ENCODE measurements at places on chromosomes 6 and 20. TPM values are rescaled to one million over a fixed set of nuclear protein-coding genes. Genes with fewer than 3 reads are reported as not detected.

DNA sequence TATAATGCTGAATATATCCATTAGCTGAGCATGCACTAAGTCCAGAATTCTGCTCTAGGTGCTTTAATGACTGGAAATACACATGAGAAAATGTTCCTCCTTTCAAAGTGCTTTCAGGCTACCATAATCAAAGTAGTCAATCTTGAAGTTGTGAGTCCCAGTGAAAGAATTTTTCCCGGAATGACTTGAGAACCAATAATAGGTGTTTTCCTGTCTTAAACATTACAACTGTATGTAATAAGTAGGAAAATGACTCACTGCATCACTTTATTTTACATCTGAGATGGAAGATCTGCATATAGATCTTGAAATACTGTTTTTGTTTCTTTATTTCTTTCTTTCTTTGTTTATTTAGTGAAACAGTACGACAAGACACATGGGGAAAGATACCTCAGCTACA lies 437.4 kb upstream of the JAG1 start:
- DNase-seq, result no peak

GRCh38 chr20:59207742-59208357 lies 44.2 kb downstream of the ZNF831 start:
- peak; percentile 20 for DNase-seq

GRCh38 chr20:44761423-44761822 lies 15.8 kb downstream of the KCNK15 start:
- DNase-seq, result no peak

Gene PPP1R3D
- total RNA-seq, result 6.3 TPM

DNA sequence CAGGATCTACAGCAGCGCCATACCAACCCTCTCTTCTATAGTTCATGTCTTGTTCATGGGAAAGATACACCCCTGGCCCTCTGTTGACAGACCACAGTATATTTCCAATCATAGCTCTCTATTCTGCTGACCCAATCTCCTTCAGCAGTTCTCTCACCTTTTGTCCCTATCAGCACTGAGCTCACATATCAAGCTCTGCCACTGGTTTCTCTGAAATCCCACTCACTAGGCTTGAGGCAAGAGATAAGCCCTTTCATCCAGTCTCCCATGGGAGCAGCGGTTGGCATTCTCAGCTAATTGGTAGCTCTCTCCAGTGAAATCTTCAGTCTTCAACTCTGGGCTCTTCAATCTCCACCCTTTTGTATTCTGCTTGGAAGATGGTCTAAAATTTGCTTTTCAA lies 313.4 kb downstream of the GJA1 start:
- peak; percentile 3 for DNase-seq

DNA sequence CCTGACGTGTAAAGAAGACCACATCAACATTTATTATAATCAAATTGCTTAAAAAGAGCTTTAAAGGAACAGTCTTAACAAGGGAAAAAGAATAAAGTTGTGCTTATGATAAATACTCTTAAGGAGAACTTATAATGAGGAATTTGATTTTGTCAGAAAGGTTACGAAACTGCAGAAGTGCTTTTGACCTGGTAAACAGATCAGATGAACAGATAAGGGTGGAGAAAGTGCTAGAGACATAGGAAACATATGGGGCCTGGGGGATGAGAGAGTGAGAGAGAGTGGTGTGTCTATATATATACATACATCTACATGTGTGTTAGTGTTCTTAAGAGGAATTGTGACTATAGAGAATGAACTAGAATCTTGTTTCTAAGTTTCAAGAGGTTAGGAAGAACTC lies 186.2 kb upstream of the GJE1 start:
- DNase-seq, result no peak

Gene KHDC1L
- not detected for total RNA-seq

Gene NFS1
- 23.0 TPM for total RNA-seq

Gene LY6G6F
- total RNA-seq, result not detected

- DNase-seq, result no peak
These were observed 16.2 kb downstream of the RAB44 start for GRCh38 chr6:36713846-36714245.

DNA sequence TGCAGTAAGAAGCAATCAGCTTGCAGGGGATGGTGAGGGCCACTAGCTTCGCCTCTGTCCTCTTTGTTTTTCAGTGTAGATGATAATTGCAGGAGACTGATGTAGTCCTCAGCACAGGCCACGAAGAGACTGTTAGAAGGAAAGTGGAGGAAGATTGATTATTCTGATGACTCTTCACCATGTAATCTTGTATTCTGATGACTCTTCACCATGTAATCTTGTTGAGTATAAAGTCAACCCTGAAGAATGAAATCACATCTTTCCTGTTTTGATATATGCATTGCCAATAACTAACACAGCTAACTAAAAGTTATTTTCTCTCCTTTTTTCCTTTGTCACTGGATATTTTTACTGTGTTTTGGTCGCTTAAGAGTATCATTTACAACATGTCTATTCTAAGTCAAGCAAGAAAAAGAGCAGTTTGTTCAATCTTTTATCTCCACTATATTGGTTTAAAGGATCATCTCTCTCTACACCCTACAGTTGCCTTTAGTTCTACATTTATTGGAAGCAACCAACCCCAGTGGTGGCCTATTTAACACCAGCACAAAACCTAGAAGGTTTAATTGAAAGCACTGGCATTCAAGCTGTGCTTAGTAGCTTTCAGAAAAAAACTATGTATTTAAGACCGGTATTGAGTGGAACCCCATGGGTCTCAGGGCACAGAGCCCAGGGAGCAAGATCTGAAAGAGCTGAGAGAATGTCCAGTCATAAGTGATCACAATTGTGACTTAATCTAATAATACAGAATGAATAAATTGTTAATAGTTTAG lies 107.2 kb upstream of the BTBD3 start:
- DNase-seq, result peak; percentile 69

GRCh38 chr6:51450248-51450957 lies 631.7 kb downstream of the TFAP2B start:
- DNase-seq, result no peak

DNA sequence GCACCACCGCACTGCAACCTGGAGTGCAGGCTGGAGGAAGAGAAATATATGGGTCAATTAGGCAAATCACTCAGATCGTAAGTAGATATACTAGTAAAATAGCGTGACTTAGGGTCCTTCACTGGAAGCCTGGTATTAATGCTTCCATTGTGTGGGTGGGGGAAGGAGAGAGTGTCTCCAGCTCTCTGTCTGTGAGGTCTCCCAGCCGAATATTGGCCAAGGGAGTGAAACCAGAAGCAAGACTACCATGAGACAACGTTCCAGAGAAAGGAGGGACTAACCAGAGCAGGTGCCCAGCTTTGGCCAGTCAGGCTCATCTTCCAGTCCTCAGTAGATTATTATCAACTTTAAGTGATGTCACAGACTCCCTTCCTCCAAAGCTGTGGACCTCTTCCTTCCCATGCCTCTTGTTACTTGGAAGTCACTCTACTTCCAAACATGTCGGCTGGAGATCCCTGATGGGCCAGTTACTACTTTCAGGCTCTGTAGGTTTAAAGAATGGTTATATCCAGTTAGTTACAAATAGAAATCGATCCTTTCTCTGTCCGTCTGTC lies 28.8 kb downstream of the MTHFD1L start:
- DNase-seq, result no peak

DNA sequence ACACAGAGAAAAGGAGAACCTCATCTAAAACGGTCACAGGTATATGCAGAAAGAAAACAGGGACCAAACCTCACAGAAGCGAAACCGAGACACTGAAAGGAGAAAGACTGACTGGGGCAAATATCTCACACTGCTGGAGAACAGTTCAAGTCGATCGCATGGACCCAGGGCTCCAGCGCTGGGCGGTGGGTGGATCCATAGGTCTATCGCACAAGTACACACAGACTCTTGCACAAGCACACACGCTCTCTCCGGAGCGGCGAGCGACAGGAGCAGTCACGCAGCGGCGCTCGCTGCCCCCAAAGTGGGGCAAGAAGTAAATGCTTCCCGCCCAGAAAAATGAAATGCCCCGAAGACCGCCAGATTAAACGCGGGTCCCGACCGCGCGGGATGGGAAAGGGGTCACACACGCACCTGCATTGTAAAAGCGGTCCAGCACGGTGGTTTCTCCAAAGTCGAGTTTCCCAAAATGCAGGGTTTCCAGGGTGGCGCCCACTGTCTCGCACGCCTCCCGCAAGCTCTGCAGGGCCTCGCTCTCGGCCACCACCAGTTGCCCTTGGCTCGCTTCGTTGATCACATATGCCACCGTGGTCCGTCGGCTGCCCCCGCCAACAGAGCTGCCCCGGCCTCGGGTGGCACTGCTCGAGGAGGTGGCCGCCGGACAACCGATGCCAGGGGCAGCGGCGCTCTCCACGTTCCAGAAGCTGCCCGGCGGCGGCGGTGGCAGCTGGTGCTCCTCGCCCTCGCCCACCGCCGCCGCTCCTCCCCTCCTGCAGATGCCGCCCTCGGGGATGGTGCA lies 782 bp downstream of the MAP3K5 start:
- peak; percentile 62 for DNase-seq

Gene DDAH2
- total RNA-seq, result 85.8 TPM

- DNase-seq, result no peak
These were observed 12.5 kb downstream of the ERMARD start for GRCh38 chr6:169763881-169764280.

GRCh38 chr6:67265996-67266921 lies 1368.8 kb upstream of the ADGRB3 start:
- DNase-seq, result no peak

Gene PPIL6
- 1.6 TPM for total RNA-seq

DNA sequence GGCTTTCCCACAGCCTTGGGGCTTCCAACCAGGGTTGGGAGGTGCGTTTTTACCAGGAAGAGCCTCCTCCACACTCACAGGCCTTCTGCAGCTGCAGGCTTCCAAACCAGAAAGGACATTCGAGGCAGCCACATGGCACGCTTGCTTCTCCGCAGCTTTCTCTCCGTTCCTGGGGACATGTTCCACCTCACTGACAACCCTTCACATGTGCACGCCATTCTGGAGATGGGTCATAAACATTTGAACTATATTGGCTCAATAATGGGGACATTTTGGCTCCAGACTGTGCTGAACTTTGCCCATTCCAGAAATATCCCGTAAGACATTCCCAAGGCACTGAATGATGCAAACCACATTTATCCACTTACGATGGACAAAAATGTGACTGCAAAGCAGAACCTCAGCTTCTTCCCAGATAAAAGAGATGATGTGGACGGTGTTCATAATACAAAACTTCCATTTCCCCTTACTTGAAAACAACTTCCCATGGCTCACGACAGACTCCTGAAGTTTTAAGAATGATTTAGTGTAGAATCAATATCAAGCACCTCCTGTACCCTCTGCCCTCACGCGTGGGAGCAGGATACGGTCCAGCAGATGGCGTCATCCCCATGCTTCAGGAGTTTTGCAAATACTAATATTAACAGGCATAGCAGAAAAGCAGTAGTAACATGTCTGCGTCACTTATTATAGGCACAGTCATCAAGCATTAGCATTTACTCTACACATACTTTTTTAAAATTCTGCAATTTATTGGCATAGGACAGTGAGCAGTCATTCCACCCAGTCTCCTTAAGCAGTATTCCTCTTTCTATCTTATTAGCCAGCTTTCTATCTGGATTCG lies 25.4 kb upstream of the FOXF2 start:
- no peak for DNase-seq

DNA sequence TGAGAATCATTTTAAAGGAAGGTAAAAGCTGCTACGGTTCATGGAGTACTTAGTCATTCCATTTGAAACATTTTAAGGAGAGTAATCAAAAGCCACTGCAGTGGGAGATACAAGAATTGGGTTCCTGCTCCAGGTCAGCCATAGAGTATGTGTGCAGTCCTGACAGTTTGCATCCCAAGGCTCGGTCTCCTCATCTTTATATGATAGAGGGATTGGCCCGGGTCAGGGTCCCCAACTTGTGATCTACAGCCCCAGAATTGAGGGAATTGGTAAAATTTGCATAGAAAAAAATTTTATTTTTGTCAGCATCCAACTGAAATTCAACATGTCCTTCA lies 147.4 kb upstream of the PRND start:
- no peak for DNase-seq

- DNase-seq, result no peak
These were observed 32.3 kb downstream of the CNKSR3 start for GRCh38 chr6:154478021-154478700.

- DNase-seq, result no peak
These were observed 128.9 kb upstream of the PMEPA1 start for GRCh38 chr20:57838670-57839151.

DNA sequence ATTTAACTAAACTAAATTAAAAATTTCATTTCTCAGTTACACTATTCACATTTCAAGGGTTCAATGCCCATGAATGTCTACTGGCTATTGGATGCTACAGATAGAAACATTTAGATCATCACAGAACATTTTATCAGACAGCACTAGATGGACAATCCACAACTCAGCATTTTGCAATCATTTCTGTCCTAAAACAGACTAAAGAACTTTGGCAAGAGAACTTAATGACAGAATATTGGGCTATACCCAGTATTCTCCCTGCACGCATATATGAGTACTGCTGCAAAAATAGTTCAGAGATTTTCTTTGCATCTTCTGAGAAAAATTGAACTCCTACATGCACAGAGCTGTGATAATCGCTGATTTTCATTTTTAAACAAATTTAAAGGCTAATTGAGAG lies 36.1 kb upstream of the FBXO30 start:
- DNase-seq, result no peak

- DNase-seq, result peak; percentile 26
These were observed 212.6 kb upstream of the RSPO3 start for GRCh38 chr6:126905917-126906316.

- DNase-seq, result no peak
These were observed 37.9 kb upstream of the PRL start for GRCh38 chr6:22334778-22335177.

Gene NKAPL
- not detected for total RNA-seq

GRCh38 chr20:43981540-43981939 lies 66.9 kb downstream of the TOX2 start:
- no peak for DNase-seq

- DNase-seq, result peak; percentile 95
These were observed 97.9 kb downstream of the SSR1 start for GRCh38 chr6:7215131-7215530.

Gene C6orf52
- not detected for total RNA-seq

Gene B3GALT4
- total RNA-seq, result 0.19 TPM
